ENCODE measurements at places on chromosomes 16 and 17.
A peak's percentile ranks its signal among the peaks of the same experiment; 100 is the strongest.

DNA sequence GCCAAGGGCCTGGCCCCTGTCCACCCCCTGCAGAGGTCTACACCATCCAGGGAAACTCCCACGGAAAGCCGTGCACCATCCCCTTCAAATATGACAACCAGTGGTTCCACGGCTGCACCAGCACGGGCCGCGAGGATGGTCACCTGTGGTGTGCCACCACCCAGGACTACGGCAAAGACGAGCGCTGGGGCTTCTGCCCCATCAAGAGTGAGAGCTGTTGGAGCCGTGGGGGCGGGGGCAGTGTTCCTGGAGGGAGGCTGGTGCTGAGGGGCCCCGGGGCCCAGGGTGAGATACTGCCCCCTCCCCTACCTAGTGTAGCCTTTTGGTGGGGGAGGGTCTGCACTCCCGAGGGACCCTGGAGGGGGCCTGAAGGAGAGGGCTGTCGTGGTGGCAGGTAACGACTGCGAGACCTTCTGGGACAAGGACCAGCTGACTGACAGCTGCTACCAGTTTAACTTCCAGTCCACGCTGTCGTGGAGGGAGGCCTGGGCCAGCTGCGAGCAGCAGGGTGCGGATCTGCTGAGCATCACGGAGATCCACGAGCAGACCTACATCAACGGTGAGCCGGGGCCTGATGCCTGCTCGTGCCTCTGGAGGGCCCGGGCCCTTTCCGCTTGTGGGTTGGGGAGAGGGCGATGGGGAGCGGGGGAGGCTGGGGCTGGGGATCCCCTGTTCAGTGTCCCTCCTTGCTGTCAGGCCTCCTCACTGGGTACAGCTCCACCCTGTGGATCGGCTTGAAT is 38.8 kb downstream of the MRC2 start:
- DNase-seq = no peak

DNA sequence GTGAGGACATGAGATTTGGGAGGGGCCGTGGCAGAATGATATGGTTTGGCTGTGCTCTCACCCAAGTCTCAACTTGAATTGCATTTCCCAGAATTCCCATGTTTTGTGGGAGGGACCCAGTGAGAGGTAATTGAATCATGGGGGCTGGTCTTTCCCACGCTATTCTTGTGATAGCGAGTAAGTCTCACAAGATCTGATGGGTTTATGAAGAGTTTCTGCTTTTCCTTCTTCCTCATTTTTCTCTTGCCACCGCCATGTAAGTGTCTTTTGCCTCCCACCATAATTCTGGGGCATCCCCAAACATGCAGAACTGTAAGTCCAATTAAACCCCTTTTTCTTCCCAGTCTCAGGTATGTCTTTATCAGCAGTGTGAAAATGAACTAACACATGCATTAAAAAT is 40.6 kb downstream of the CCT6B start:
- no peak for DNase-seq

DNA sequence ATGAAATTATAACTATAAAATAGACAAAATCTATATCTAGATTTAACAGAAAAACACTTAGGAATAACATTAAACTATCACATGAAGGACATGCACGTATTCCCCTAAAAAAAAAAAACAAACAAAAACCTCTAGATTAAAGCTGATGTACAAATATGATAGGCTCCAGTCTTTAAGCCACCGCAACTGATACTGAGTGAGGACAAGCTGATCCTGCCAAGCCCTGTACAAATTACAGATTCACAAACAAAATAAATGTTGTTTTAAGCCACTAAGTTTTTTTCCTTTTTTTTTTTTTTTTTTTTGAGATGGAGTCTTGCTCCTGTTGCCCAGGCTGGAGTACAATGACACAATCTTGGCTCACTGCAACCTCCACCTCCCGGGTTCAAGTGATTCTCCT is 35.3 kb downstream of the SMURF2 start:
- DNase-seq = no peak

GRCh38 chr17:76561332-76561731 is 21.5 kb downstream of the PRCD start:
- peak; percentile 73 for DNase-seq

DNA sequence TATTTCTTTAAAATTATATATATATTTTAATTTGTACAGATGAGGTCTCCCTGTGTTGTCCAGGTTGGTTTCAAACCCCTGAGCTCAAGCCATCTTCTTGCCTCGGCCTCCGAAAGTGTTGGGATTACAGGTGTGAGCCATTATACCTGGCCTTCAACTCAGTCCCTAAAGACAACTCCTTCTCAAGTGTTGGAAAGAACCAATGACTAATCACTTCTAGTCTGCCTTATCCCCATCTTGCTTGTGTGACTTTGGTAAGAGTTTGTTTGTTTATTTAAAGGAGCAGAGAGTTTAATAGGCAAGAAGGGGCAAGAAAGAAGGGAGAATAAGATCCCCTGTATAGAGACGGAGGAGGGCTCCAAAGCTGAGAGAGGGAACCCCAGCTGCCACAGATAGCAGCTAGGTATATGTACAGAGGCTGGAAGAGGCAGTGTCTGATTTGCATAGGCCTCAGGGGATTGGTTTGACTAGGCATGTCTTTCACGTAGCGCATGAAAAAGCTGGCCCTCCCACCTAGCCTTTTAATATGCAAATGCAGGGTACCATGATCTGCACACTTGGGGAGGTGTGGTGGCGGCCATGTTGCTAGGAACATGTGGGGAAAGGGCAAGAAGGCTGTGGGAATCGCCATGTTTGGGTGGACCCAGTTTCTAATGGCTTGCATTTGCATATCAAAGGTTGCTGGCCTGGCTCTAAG is 21.5 kb downstream of the ABCC1 start:
- DNase-seq = no peak

- DNase-seq = no peak
Observed at GRCh38 chr16:82979406-82980111, 352.8 kb downstream of the CDH13 start.

- DNase-seq = no peak
Observed at GRCh38 chr16:81004646-81005353, 1.9 kb downstream of the CMC2 start.

- DNase-seq = no peak
Observed at GRCh38 chr17:81309140-81309858, 14.2 kb upstream of the SLC38A10 start.

GRCh38 chr17:2689411-2690164 is 22.0 kb downstream of the CLUH start:
- DNase-seq = no peak

GRCh38 chr16:68640972-68641371 is 4.1 kb upstream of the CDH3 start:
- no peak for DNase-seq

DNA sequence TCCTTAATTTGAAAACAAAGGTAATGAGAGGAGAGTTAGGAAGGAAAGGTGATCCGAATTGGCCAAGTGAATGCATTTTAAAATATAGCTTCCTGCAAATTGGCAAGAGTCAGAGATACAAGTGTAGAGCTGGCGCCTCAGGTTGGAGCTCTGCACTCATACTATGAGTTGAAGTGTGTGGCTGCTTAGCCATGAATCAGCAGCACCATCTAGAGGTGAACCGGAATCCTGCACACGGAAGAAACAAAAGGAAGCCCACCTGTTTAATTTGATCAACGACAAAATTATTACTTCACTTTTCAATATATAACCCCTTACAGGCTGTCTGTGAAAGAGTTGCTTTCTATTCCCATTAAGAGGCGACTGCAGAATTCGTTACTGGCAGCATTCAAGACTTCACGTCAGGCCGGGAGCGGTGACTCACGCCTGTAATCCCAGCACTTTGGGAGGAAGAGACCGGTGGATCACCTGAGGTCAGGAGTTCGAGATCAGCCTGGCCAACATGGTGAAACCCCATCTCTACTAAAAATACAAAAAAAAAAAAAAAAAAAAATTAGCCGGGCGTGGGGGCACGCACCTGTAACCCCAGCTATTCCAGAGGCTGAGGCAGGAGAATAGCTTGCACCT is 1253.7 kb upstream of the CDH8 start:
- DNase-seq = no peak

DNA sequence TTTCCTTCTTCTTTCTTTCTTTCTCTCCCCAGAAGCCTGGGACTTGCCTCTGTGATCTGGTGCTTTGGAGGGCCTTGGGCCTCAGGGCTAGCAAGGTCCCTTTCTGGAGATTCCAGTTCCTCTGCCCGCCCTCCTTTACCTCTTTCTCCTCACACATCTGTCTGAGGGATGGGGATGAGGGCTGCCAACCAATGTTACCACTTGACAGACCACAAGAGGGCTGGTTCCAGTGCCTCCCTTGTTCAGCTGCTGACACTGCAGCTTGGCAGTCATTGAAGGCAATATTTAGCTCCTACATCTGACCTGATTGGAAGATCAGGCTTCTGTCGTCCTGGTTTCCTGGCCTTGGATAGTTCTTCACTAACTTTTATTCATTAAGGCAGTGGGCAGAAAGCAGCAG is 3.6 kb upstream of the ZNF652 start:
- DNase-seq = no peak

DNA sequence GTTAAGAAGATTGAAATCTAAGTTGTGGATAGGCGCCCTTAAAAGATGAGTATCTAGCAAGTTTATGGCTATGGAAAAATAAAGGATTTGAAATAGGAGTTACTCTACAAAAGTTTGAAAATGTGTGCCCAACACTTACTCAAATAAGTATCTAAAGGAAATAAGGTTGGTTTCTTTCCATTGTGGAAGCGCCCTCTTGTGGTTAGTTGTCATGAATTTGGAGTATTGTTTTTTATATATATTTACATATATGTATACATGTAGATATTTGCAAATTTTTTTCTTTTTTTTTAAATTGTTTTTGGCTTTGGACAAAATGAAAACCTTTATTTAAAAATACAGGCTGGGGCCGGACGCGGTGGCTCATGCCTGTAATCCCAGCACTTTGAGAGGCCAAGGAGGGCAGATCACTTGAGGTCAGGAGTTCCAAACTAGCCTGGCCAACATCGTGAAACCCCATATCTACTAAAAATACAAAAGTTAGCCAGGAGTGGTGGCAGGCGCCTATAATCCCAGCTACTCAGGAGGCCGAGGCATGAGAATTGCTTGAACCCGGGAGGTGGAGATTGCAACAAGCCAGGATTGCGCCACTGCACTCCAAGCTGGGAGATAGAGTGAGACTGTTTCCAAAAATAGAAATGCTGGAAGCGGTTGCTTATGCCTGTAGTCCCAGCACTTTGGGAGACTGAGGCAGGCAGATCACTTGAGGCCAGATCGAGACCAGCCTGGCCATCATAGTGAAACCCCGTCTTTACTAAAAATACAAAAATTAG is 24.0 kb upstream of the VPS4A start:
- DNase-seq = peak; percentile 75

- DNase-seq = peak; percentile 71
Observed at GRCh38 chr17:17304521-17304985, 1.4 kb downstream of the NT5M start.

DNA sequence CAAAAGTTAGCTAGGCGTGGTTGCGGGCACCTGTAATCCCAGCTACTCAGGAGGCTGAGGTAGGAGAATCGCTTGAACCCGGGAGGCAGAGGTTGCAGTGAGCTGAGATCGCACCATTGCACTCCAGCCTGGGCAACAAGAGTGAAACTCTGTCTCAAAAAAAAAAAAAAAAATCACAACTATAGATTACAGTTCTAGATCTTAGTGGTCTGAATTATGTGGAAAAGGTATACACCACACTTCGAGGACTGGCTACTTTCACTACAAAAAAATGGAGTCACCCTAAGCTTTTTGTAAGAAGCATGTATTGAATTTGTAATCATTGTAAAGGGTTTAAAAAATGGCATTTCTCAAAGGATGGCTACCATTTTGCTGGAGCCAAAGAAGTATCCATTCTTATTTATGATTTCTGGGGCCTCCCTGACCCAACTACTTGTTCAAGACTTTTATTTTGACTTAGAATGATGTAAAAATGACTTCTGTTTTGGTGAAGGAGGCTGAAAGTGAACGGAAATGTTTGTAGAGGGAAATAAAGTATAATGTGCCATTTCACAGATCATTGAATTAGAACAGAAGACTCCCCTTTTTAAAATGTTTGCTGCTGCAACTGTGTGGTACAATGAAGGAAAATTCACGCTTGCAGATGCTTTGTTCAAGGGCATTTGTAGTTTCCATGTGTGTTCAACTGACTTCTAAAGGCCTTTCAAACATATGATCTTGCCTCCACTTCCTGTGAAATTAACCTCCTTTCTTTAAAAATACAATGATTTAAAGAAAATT is 37.1 kb upstream of the NOL11 start:
- DNase-seq = no peak

DNA sequence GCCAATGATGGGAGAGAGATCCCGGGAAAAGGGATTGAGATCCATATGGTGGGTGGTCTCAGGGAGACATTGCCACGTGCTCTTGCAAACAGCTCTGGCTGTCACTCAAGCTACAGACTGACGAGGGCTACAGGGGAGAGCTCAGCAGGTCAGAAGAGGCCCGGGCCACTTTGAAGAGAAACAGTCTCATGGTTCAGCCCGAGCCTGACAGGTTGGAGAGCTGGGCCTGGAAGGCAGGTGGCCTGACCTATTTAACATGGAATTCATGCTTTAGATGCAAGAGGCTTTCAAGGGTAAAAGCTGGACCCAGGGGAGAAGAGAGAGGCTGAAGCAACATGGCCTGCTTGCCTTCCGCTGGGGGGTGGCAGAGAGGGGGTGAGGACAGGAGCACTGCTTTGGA is 81.0 kb upstream of the BRD7 start:
- DNase-seq = no peak

- no peak for DNase-seq
Observed at GRCh38 chr16:86632206-86632605, 53.9 kb downstream of the FOXL1 start.

GRCh38 chr16:82470016-82470415 is 156.8 kb upstream of the CDH13 start:
- DNase-seq = no peak

DNA sequence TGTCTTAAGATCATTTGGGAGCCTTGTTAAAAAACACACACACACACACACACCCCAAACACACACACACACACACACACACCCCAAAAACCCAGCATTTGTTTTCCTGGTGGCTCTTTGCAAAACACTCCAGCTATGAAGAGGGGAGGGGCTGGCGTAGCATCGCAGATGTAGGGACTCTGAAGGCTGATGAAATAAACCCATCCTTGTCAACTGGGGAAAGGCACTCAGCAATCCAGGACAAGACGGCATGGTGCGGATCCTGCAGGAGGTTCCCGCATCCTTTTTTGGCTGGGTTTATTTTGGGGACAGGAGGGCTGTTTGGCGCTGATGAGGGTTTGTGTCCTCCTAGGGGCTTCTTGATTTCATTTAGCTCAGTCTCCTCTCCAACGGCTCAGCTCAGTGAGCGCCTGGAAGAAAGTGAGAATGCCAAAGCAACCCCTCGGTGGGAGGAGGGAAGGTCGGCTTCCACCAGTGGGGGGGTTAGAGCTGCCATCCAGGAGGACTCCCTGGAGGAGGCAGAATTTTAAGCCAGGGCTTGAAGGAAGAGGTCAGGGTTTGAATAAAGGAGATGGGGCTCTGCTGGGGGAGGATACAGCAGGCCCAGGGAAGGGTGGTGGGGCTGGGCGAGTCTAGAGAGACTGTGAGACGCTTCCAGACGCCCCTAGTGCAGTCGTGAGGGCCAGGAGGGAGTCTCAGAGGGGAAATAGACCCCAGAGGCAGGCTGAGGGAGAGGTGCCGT is 12.4 kb upstream of the GSE1 start:
- DNase-seq = no peak

All from CD4-positive, alpha-beta T cell (primary cell).